CD8-positive, alpha-beta memory T cell (primary cell): ENCODE measurements at places on chromosomes 4 and X. TPM values are rescaled to one million over a fixed set of nuclear protein-coding genes. Genes with fewer than 3 reads are reported as not detected.

- no peak overlapping the region for H3K27ac ChIP-seq
- H3K4me3 ChIP-seq: no peak overlapping the region
- no peaks in the 10 kb centered on the region for H3K36me3 ChIP-seq
- no peaks in the 10 kb centered on the region for H3K4me1 ChIP-seq
- DNase-seq: no peak
These were observed 1199.1 kb downstream of the ADGRL3 start for GRCh38 chr4:62399242-62399641.

- no peak overlapping the region for H3K27ac ChIP-seq
- no peaks in the 10 kb centered on the region for H3K36me3 ChIP-seq
- DNase-seq: no peak
- no peaks in the 10 kb centered on the region for H3K4me1 ChIP-seq
- no peak overlapping the region for H3K4me3 ChIP-seq
- H3K27me3 ChIP-seq: no peaks in the 10 kb centered on the region
These were observed 31.6 kb downstream of the ADH7 start for GRCh38 chr4:99403380-99404184.

Gene AR
- not detected for polyA plus RNA-seq

DNA sequence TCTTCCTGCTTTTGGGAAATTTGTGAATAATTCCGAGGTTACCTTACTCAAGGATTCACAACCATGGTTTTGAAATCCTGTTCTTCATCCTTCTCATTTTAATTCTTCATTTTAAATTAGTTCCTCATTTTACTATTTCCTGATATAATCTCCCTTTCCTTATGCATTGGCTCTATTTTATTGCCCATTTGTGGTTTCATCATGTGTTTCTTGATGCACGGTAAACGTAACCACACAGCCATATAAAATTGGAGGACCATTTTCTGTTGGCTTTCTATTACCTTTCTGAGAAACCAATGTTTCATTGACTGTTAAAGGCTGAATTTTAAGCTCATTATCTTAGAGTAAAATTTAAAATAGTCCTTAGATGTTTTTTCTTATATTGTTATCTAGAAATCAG, 100.3 kb upstream of the NDST4 start:
- H3K36me3 ChIP-seq: no peaks in the 10 kb centered on the region
- H3K4me1 ChIP-seq: no peaks in the 10 kb centered on the region
- H3K27me3 ChIP-seq: no peaks in the 10 kb centered on the region
- no peak for DNase-seq
- no peak overlapping the region for H3K4me3 ChIP-seq
- no peak overlapping the region for H3K27ac ChIP-seq

Gene SLC49A3
- 0.52 TPM for polyA plus RNA-seq

Gene ETDB
- polyA plus RNA-seq: not detected

GRCh38 chrX:101219116-101219863, at the start of gene DRP2:
TSS of gene DRP2 (plus strand) at chrX:101219786. CDS start at chrX:101231648, 11,862 bp downstream.
- no peak for DNase-seq
- no peak within 1 kb of the TSS for H3K4me3 ChIP-seq
- H3K27ac ChIP-seq: no peak within 1 kb of the TSS
- H3K27me3 ChIP-seq: no peaks in the 10 kb centered on the region

GRCh38 chr4:127759893-127760292, 22.2 kb upstream of the HSPA4L start:
- no peak overlapping the region for H3K4me3 ChIP-seq
- H3K27me3 ChIP-seq: no peaks in the 10 kb centered on the region
- no peaks in the 10 kb centered on the region for H3K4me1 ChIP-seq
- DNase-seq: no peak

- no peak overlapping the region for H3K27ac ChIP-seq
- no peaks in the 10 kb centered on the region for H3K27me3 ChIP-seq
- H3K36me3 ChIP-seq: no peaks in the 10 kb centered on the region
- DNase-seq: no peak
- no peaks in the 10 kb centered on the region for H3K4me1 ChIP-seq
These were observed 190.1 kb downstream of the ZNF330 start for GRCh38 chr4:141410839-141411238.

DNA sequence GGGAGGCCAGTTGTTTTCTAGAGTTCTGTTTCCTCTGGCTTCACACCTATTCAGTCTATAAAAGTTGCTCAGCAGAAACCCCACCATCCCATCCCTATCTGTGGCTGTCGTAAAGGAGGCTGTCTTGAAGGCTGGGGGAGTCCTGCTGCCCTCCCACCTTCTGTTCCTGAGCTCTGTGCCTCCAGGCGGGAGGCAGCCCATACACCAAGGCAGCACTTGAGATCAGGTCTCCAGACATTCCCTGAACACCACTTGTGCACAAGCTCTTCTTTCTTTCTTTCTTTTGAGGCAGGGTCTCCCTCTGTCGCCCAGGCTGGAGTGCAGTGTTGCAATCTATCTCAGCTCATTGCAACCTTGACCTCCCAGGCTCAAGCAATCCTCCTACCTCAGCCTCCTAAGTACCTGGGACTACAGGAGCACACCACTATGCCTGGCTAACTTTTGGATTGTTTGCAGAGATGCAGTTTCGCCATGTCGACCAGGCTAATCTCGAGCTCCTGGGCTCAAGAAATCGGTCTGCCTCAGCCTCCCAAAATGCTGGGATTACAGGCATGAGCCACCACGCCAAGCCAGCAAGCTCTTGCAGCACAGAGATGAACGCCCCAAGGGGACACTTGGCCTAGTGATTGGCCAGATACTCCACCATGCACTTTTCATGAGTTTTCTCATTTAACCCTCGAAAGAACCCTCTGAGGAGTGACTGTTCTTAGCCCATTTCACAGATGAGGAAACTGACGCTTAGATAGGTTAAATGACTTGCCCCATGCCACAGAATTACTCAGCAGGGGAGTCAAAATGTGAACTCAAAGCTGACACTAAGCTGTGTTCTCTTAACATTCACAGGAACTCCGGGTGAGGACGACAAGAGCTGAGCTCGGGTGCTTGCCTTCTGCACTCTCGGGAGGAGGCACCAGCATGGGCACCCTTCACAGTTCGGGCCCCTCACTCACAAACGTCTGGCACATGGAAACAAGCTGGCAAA, 55.8 kb upstream of the ENPP6 start:
- no peak overlapping the region for H3K4me3 ChIP-seq
- H3K27me3 ChIP-seq: no peaks in the 10 kb centered on the region
- no peak overlapping the region for H3K27ac ChIP-seq
- H3K4me1 ChIP-seq: peaks cover 6% of the 10 kb centered on the region

- no peaks in the 10 kb centered on the region for H3K36me3 ChIP-seq
- H3K27me3 ChIP-seq: no peaks in the 10 kb centered on the region
- DNase-seq: no peak
- H3K27ac ChIP-seq: no peak overlapping the region
- no peak overlapping the region for H3K4me3 ChIP-seq
These were observed 214.3 kb downstream of the RASL11B start for GRCh38 chr4:53076374-53076958.

DNA sequence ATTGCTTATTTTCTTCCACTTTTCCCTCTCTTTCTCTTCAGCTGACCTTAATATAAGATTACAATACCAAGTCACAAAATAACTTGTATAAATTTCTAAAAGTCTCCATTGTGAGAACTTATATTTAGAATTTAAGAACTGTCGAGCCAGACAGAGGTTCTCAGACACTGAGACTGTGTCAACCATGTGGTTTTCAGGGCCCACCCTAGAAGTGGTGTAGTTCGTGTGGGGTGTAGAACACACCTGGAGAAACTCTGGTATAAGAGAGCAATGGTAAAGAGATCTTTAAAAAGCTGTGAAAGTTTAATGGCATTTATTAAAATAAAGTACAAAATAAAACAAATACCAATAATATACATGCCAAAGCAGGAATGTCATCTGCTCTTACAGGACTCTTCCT, 19.7 kb downstream of the CPEB2 start:
- H3K36me3 ChIP-seq: peaks cover 3% of the 10 kb centered on the region
- H3K27ac ChIP-seq: no peak overlapping the region
- H3K27me3 ChIP-seq: no peaks in the 10 kb centered on the region
- no peak for DNase-seq
- H3K4me3 ChIP-seq: no peak overlapping the region
- H3K4me1 ChIP-seq: peaks cover 15% of the 10 kb centered on the region

DNA sequence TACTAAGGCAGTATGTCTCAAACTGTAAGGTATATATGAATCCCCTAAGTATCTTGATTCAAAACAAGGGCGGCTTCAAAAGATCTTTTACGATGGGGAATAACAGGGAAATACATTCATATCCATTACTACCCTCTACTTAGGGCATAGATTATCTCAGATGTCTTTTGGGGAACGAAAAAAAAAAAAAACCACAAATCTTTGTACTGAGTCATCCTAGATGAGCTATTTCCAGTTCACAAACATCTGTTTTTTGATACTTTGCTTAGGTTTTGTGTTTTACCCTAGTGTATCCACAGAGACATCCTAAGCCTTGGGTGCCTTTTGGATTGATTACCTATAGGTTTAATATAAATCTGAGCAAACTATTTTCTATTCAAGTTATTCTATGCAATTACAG, 457.2 kb downstream of the NLGN4X start:
- no peaks in the 10 kb centered on the region for H3K4me1 ChIP-seq
- no peak for DNase-seq
- H3K36me3 ChIP-seq: no peaks in the 10 kb centered on the region
- no peak overlapping the region for H3K4me3 ChIP-seq
- H3K27me3 ChIP-seq: no peaks in the 10 kb centered on the region
- H3K27ac ChIP-seq: no peak overlapping the region

DNA sequence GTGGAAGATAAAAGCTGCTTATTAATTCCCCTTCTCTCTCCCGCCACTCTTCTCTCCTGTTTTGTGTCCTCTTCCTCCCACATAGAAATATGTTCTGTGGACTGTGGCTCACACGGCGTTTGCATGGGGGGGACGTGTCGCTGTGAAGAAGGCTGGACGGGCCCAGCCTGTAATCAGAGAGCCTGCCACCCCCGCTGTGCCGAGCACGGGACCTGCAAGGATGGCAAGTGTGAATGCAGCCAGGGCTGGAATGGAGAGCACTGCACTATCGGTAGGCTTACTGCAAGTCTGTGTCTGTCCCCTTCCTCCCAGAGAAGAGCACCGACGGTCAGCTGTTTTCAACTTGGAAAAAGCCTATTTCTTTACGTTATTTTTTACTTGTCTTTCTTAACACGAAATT, 229.1 kb downstream of the DCTD start:
- H3K36me3 ChIP-seq: no peaks in the 10 kb centered on the region
- no peak overlapping the region for H3K27ac ChIP-seq
- H3K27me3 ChIP-seq: no peaks in the 10 kb centered on the region
- H3K4me1 ChIP-seq: no peaks in the 10 kb centered on the region
- no peak for DNase-seq
